ENCODE measurements at places on chromosomes 12 and 14.

DNA sequence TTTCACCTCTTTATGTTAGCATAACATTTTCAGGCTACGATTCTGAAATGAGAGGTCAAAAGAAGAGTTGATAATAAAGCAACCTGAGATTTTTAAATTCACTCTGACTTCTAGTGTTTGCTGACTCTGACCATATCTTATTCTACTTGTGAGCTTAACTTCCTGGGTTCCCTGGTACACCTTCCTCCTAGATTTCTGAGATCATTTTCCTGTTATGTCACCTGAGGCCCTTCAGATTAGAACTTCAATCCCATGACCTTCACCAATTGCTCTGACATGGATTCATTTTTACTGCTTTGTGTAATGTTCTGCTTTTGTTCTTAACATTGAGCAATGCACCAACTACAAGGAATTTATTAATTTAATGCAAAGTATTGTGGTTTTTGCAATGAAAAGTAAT lies 542.9 kb upstream of the FLRT2 start:
- DNase-seq = no peak

DNA sequence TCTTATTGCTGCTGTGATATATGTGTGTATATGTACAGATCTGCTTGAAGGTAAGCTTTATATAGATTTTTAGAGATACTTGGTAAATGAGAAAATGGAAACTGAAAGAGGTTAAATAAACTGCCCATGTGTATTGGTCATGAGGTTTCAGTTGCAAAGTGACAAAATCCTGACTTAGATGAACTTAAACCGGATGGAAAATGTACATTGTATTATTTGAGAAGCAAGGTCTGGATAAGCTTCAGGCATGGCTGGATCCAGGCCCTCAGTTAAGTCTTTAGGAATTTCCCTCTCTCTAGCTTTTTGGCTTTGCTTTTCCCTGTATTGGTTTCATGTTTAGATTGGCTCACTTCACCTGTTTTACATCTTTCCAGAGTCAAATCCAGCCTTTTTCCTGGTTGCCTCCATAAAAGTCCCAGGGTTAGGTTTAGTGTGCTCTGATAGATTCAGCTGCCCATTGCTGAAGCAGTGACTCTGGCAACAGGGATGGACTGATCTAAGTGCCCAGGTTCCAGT lies 21.0 kb upstream of the MAP1LC3B2 start:
- DNase-seq = no peak

DNA sequence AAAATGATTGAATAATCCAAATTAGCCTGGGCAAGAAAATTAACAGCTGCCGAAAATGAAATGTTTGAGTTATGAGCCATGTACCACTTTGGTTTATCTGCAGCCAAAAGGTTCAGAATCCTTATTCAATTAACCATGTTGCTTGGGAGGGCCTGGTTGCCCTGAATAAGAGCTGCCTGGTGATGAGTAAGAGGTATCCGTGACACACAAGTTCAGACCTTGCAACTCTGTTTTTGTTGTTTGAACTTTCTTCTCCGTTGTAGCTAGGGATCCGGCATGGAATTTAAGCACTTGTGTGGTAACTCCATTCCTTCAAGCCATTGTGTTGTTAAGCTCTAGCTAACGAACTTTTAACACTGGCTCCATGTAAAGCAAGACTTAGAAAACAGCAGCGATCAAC lies 35.7 kb downstream of the FOXA1 start:
- DNase-seq = no peak

GRCh38 chr14:53858345-53858684 lies 98.3 kb downstream of the BMP4 start:
- DNase-seq = no peak

DNA sequence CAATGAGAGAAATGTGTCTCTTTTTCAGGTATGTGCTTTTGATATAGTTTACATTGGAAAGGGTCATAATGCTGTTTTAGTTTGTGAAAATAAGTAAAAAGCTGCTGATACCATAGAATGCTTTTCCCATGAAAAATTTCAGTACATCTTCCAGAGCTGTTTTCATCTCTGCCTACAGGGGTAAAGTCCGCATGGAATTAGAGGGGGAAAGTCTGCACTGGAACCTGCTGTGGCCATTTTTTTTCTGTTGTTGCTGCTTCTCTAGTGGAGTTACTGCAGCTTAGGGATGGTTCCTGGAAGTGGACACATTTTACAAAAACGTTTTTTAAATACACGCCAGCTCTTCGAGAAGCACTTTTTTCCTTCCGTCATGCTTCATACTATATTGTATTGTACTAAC lies 81.3 kb downstream of the VEZT start:
- no peak for DNase-seq

GRCh38 chr12:93007544-93007943 lies 78.4 kb upstream of the EEA1 start:
- DNase-seq = no peak

DNA sequence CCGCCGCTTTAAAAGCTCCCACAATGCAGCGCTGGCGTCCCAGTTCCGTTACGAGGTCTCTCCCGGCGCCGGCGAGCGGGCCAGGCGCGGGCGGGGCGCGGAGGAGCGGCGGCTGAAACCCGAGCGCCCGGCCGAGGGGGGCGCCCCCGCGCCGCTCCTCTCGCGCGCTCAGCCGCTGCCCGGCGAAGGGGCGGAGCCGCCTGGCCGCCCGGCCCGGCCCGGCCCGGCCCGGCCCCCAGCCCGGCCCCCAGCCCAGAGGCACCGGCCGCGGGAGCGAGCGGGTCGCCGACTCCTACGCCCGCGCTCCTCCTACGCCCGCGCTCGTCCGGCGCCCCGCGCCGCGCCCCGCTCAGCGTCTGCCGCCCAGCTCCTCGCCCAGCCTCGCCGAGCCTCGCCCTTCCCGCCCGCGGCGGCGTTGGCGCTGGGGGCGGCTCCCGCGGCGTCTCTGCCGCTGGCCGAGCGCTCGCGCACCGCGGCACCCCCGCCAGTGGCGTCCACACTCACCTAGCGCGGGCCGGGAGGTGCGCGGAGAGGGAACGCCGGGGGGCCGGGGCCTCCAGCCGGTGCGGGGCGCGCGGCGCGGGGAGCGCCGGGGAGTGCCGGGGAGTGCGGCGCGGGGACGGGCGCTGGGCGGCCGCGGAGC lies at the start of gene RASSF8:
Gene RASSF8, plus strand, starts transcription at position 255 of the 643 bp plus-strand sequence. CDS start 96,662 bp downstream, outside the sequence.
- DNase-seq = peak; percentile 49

- DNase-seq = no peak
Observed at GRCh38 chr14:92400579-92401444, 77.8 kb downstream of the SLC24A4 start.

- no peak for DNase-seq
Observed at GRCh38 chr14:26856876-26857518, 259.2 kb upstream of the NOVA1 start.

DNA sequence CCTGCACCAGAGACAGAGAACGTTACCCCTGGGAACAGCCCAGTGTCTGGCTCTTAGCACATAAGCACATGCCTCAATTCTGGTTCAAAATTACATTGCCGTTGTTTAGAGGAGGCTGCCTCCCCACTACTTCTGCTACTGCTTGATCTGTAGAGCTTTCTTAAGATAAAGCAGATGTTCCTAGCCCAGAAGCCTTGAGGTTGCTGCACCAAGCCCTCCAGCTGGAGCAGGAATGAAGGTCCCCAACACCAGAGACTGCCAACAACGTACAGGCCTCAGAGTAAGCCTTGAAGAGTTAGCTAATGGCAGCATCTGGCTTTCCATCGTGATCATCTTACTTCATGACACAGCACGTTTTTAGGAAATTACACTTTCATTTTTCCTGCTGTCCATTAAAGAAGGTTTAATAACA lies 34.7 kb upstream of the AMIGO2 start:
- no peak for DNase-seq

DNA sequence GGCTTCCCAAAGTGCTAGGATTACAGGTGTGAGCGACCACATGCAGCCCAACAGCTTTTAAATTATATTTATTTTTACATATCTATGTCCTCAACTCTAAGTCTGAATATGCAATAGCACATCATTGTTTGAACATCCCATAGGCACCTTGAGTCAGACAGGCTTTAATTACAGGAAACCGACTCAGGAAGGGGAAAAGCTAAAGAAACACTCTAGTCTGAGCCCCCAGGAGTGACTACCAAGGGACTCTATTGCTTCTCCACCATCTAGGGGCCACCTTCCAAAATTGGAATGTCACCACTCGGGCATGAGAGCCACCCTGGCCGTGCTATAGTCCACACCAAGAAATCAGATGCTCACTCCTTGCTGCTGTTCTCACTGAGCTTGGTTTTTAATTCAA lies 14.0 kb upstream of the MFAP5 start:
- DNase-seq = no peak

- no peak for DNase-seq
Observed at GRCh38 chr14:88835661-88836060, 11.2 kb downstream of the TTC8 start.

GRCh38 chr12:42640391-42640790 lies 50.8 kb upstream of the PRICKLE1 start:
- DNase-seq = no peak

GRCh38 chr14:29773990-29774389 lies 153.7 kb downstream of the PRKD1 start:
- DNase-seq = no peak

DNA sequence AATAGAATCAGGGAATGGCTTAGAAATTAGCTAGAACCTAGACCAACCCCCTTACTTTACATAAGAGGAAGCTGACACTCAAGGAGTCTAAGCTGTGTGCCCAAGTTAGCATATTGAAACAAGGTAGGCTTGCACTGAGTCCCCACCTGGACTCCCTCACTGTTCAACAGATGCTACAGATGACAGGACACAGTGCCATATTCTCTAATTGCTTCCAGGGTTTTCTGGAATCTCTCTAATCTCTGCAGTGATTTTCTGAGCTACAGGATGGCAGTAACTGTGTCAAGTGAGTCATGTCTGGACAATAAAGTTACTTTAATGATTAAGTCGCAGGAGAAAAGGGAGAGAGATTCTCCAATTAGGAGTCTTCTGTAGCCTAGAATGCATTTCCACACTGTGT lies 35.8 kb downstream of the AKAP6 start:
- no peak for DNase-seq

GRCh38 chr12:27824126-27824842 lies 44.2 kb upstream of the MANSC4 start:
- peak; percentile 39 for DNase-seq

GRCh38 chr12:93563807-93564538 lies 8.5 kb upstream of the SOCS2 start:
- no peak for DNase-seq

DNA sequence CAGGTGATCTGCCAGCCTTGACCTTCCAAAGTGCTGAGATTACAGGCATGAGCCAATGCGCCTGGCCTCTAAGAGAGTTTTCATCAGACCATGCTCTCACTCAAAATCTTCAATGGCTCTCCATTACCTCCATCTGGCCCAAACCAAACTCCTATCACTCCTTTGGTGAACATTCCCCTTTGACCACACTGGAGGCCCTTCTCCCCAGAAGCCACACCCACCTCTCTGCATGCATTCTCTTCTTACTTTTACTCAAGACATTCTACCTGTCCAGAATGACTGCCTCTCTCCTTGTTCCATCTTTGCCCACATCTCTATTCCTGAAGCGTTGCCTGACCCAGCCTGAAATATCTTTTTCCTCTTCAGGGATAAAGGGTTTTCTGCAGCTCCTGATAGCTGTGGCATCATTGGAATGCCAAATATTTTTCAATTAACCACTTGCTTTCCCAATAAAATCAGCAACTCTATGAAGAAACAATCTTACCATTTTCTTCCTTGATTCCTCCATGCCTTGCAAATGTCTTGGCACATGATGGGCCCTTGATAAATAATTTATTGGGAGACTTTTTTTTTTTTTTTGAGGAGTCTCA lies 15.5 kb downstream of the PLEK2 start:
- no peak for DNase-seq

GRCh38 chr12:24709216-24709615 lies 239.7 kb downstream of the BCAT1 start:
- DNase-seq = no peak

- no peak for DNase-seq
Observed at GRCh38 chr12:22856178-22856577, 231.2 kb downstream of the ETNK1 start.

GRCh38 chr12:98439981-98440581 lies 75.3 kb upstream of the TMPO start:
- no peak for DNase-seq

GRCh38 chr12:101229841-101230241 lies 19.8 kb upstream of the SLC5A8 start:
- no peak for DNase-seq

DNA sequence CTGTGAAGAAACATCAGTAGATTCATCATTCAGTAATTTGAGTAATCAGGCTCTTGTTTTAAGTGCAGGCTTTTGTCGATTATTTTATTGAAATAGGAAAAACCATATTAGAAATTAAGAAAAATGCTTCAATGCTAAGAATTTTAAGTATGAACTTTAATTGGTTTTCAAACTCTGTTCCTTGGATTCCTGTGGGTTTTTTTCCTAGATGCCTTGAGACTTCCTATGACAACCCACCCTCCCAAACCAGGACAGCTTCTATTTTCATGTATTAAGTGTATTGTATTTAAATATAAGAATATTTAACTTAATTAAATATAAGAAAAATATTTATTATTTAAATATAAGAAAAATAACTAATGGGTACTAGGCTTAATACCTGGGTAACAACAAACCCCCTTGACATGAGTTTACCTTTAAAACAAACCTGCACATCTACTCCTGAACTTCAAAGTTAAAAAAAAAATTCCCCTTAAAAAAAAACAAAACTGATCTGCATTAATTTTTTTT lies 3.0 kb downstream of the ARHGAP5 start:
- no peak for DNase-seq

DNA sequence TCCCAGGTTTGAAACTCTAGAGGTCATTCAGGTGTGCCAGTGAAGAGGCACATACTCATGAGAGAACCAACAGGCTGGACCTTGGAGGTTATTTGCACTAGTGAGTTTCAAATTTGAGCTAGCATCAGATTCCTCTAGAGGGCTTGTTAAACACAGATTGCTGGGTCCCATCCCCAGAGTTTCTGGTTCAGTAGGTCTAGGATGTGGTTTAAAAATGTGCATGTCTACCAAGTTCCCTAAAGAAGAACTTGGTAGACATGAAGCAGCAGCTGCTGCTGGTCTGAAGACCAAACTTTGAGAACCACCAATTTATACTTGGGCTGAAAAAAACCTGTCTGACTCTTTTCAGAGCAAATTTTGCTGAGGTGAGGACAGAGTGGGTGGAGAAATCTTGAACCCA lies 61.7 kb downstream of the SUSD6 start:
- no peak for DNase-seq

DNA sequence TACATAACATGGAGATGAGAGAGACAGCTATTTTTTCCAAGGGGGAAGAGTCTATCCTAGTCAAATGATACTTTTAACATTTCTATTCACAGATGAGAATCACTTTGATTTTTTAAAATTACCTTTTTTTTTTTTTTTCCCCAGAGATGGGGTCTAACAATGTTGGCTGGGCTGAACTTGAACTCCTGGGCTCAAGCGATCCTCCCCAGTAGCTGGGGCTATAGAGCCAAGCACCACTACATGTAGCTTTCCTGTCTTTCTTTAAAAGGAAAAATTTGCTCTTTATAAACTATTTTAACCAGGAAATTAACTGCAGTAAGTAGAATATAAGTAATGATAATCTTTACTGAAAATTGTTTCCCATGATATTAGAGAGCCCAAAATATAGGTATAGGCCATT lies 3.3 kb downstream of the PRICKLE1 start:
- DNase-seq = no peak

GRCh38 chr12:8871068-8871467 lies 43.2 kb upstream of the PHC1 start:
- no peak for DNase-seq
